ENCODE measurements at places on chromosomes 13 and 19.

GRCh38 chr19:8700956-8701355 lies 2.4 kb upstream of the ACTL9 start:
- DNase-seq, result no peak

- DNase-seq, result no peak
Measured at GRCh38 chr13:22569811-22570210, 611.0 kb upstream of the SGCG start.

GRCh38 chr19:56083668-56084067 lies 37.4 kb downstream of the ZNF787 start:
- no peak for DNase-seq

GRCh38 chr13:103852036-103852435 lies 785.8 kb upstream of the SLC10A2 start:
- DNase-seq, result no peak

DNA sequence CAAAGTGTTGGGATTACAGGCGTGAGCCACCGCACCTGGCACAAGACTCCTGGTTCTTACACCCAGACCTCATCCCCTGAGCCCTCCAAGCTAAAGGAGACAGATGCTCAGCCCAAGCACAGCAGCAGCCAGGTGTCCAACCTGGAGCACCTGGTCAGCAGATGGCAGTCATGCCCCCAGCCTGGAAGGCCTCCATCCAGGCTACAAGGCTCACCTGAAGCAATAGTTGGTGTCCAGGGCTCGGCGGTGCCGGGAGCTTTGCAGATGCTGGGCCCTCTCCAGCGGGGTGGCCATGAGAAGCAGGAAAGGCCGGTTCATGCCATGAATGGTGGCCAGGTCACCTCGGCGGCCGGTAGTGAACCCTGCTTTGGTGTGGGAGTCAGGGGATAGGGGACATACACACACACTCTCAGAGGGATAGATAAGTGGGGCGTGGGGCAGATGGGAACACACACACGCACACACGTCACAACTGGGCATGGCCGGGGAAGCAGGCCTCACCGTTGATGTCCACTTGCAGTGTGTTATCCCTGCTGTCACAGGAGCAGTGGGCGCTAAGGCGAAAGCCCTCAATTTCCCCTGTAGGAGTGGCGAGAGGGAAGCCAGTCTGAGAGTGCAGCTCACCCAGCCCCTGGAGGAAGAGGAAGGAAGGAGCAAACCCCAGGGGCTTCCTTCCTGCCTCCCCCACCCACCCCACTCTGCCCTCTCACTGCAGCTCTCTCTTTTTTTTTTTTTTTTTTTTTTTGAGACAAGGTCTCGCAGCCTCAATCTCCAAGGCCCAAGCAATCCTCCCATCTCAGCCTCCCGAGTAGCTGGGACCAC lies 11.8 kb downstream of the TGFB1 start:
- no peak for DNase-seq

DNA sequence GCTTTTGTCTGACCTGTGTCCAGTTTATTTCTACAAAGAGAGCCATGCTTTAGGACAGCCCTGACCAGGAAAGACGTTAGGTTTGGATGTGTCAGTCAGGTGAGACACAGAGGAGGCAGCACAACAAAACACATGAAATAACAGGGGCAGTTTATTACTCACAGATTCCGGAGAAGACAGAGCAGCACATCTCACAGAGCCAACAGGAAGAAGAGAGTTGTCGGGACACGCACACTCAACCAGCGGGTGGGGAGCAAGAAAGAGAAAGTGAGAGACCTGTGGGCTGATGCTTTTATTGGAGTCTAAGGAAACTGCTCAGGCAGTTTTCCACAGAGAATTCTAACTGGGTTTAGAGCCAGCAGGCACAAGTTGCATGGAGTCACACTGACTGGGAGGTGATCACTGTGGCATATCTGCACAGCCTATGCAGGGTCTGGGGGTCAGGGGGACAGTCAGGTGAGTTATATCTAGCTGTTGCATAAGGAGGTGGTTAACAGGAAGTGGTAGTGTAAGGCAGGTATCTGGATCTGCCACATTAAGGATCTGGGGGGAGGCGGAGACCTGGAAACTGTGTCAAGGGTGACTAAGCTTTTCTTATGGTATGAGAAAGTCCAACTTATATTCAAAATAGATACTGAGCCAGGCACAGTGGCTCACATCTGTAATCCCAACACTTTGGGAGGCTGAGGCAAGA lies 24.1 kb upstream of the CEACAM20 start:
- DNase-seq, result no peak

DNA sequence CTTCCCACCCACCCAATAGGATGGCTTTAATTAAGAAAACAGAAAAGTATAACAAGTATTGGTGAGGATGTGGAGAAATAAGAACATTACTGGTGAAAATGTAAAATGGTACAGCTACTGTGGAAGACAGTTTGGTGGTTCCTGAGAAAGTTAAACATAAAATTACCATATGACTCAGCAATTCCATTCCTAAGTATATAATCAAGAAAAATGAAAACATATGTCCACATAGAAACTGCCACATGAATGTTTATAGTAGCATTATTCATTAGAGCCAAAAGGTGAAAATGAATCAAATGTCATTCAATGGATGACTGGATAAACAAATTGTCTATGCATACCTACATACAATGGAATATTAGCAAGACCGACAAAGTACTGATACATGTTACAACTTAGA lies 16.9 kb downstream of the DZIP1 start:
- DNase-seq, result no peak

GRCh38 chr19:39874404-39874803 lies 28.2 kb upstream of the FBL start:
- DNase-seq, result no peak
